Upper lobe of right lung (tissue), 1 donor: ENCODE measurements at places on chromosomes 5 and 9.

DNA sequence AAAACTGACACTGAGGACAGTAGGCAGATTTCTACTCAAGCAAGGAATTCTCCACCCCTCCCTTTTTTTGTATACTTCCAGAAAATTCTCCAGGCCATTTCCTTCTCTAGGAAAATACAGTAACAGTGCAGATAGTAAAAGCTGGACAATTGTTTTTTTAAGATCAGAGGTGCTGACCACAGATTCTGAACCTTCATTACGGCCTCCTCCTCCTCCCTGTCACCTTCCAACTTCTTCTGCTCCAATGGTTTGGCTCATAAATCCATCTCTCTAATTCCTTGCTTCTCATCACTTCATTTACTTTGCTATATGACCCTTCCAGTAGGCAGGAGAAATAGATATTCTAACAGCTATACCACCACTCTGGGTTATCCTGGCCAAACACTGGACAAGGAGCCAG, 220.6 kb downstream of the FBN2 start:
- H3K4me3 ChIP-seq, result no peak overlapping the region
- DNase-seq, result no peak
- H3K27me3 ChIP-seq, result no peaks in the 10 kb centered on the region
- H3K36me3 ChIP-seq, result no peaks in the 10 kb centered on the region

DNA sequence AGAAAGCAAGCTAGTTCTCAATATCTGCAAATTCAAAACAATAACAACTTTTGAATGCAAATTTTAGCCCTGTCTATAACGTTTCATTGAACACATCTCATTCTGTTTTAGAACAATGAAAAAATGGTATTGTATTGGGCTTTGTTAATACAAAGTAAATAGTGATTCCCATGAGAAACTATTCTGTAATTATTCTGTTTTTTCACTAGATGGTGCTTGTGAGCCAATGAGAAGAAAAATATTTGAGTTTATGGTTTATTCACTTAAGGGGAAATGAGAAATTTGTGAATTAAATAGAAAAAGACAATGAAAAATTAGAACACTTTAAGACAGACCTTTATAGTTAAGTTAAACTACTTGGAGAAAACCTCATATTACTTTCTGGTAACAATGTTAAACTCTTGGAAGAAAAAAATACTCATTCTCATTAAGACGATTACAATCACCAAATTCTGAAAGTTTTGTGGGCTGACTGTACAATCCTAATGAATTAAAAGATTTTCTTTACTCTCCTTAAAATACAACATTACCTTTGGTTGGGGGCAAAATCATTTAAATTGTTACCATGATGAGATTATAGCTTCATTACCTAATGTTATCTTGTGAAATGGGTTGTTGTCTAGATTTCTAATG, 127.0 kb downstream of the NNT start:
- H3K4me1 ChIP-seq, result no peaks in the 10 kb centered on the region
- no peaks in the 10 kb centered on the region for H3K36me3 ChIP-seq
- H3K27me3 ChIP-seq, result no peaks in the 10 kb centered on the region
- DNase-seq, result no peak
- H3K27ac ChIP-seq, result no peak overlapping the region

GRCh38 chr5:1168796-1169195, 32.6 kb upstream of the SLC6A19 start:
- no peaks in the 10 kb centered on the region for H3K36me3 ChIP-seq
- peaks cover 4% of the 10 kb centered on the region for H3K4me1 ChIP-seq

- no peaks in the 10 kb centered on the region for H3K36me3 ChIP-seq
- no peak overlapping the region for H3K27ac ChIP-seq
- no peaks in the 10 kb centered on the region for H3K4me1 ChIP-seq
- H3K27me3 ChIP-seq, result no peaks in the 10 kb centered on the region
Observed at GRCh38 chr5:14025569-14026286, 81.2 kb upstream of the DNAH5 start.
